H4 (cell line): ENCODE measurements at places on chromosomes 3 and 15.
A peak's percentile ranks its signal among the peaks of the same experiment; 100 is the strongest.

DNA sequence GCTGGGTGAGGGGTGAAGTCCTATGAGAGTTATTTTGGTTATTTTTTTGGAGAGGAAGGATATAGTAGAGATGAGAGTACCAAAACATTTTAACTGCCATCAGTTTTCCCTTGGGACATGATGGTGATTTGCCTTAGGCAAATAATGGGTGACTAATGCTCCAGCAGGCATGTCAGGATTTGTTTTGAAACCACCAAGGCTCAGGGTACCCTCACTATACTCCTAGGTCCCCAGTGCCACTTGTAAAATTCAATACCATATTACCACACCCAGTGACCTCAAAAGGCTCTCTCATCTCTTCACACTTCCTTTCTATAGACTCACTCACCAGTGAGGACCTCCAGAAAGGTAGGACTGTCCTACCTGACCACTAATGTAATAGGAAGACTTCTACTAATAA lies 83.6 kb downstream of the WDR72 start:
- DNase-seq = no peak

GRCh38 chr15:72599855-72600464 lies 54.5 kb upstream of the GOLGA6B start:
- DNase-seq = peak; percentile 39

- no peak for DNase-seq
Measured at GRCh38 chr3:56819016-56819809, 17.5 kb upstream of the ARHGEF3 start.

DNA sequence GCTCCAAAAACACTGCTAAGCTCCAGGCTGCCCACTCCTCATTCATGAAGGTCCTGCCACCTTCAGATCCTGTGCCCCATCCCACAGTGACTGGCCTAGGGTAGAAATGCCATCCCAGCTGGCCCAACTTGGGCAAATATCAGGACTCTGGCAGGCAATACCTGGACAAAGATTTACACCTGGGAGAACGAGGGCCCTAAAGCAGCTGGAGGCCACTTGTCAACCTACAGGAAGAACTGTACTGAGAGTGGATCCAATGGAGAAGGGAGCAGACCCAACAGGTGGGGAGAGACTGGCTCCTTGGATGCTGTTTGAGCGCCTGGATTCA lies 57.1 kb upstream of the GATA2 start:
- DNase-seq = no peak

GRCh38 chr15:82135638-82136037 lies 89.8 kb upstream of the MEX3B start:
- no peak for DNase-seq
